ENCODE measurements at places on chromosomes 7 and 10.
A peak's percentile ranks its signal among the peaks of the same experiment; 100 is the strongest.

DNA sequence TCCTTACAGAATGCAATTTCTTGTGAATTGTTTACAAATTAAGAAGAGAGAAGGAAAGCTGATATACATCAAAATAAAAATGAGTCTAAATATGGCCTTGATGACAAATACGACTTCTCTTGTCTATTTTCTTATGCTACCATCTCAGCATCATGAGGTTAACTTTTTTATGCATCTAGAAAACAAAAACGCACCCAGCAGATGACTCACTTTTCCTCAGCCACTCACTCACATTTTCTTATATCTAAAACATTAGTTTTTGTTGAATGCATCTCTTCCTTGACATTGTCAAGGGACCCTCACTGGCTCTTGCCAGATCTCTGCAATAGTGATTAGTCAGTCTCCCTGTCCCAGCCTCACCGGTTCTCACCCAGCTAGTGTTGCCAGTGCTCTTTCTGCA is 256.4 kb upstream of the SLC26A5 start:
- H3K4me1 ChIP-seq = no peaks in the 10 kb centered on the region
- no peak for DNase-seq
- no peaks in the 10 kb centered on the region for H3K27me3 ChIP-seq
- H3K36me3 ChIP-seq = no peaks in the 10 kb centered on the region

DNA sequence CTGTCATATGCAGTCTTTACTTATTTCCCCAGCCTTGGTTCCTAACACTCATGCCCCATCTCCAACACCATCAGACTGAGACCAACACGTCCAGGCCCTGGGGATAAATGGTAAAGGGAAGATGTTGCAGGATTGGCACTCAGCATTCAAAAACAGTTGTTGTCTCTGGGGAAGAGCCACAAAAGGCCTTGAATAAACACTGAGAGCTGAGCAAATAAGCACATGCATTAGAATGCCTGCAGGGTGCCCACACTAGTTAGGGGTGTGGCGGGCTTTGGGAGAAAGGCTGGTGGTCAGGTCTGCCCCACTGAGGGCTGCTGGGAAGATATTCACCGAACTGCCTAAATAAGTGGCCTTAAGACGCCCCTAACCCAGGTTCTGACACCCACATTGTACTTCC is 391.0 kb downstream of the GFRA1 start:
- H3K4me3 ChIP-seq = no peak overlapping the region
- no peak overlapping the region for H3K27ac ChIP-seq
- DNase-seq = no peak
- no peaks in the 10 kb centered on the region for H3K4me1 ChIP-seq

- peaks cover 49% of the 10 kb centered on the region for H3K4me1 ChIP-seq
- DNase-seq = no peak
- H3K27ac ChIP-seq = no peak overlapping the region
- no peaks in the 10 kb centered on the region for H3K27me3 ChIP-seq
These were observed 108.1 kb downstream of the EEPD1 start for GRCh38 chr7:36261019-36261754.

DNA sequence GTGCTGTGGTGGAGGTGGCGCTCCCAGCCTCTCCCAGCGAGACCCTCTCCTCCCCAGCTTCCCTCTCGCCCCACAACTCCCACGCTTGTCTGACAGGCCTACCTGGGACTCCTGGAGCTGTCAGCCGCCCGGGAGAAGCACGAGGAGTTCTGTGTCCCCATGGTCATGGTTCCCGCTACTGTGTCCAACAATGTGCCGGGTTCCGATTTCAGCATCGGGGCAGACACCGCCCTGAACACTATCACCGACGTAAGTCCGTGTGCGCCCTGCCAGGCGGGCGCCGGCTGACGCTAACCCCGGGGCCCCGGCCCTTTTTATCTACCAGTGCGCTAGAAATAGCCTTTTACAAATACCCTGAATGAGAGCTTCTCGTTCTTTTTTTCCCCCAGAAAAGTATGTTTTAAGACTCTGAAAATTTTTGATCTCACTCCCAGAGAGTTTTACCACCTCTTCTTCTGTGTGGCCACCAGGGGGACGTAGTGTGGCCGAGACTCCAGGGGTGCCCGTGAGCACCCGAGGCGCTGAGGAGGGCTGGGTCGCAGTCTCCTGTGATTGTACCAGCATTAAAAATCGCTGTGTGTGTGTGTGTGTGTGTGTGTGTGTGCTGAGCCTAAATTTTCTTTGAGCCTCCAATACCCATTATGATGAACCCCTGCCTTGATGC is 52.6 kb downstream of the PFKP start:
- H3K4me1 ChIP-seq = peaks cover 3% of the 10 kb centered on the region
- no peak overlapping the region for H3K4me3 ChIP-seq

DNA sequence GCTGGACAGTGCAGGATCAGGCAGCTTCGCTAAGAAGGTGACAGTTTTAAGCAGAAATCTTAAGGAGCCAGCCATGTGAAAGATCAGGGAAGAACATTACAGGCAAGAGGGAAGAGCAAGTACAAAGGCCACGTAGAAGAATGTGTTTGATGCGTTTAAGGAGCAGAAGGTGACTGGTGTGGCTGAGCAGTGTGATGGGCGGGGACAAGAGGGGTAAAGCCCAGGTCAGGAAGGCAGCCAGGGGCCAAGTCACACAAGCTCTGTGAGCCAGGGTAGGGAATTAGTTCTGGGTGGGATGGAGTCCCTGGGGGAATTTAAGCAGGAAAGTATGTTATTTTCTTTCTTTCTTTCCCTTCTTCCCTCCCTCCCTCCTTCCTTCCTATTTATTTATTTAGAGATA is 166.9 kb downstream of the SH3PXD2A start:
- no peaks in the 10 kb centered on the region for H3K36me3 ChIP-seq
- H3K4me1 ChIP-seq = peaks cover 27% of the 10 kb centered on the region
- no peak overlapping the region for H3K4me3 ChIP-seq
- no peak for DNase-seq
- no peak overlapping the region for H3K27ac ChIP-seq

GRCh38 chr10:44958196-44958897 is 1.3 kb upstream of the RASSF4 start:
- H3K27me3 ChIP-seq = no peaks in the 10 kb centered on the region
- H3K4me3 ChIP-seq = peak overlapping the region; percentile 75
- peaks cover 61% of the 10 kb centered on the region for H3K4me1 ChIP-seq
- peaks cover 4% of the 10 kb centered on the region for H3K36me3 ChIP-seq

DNA sequence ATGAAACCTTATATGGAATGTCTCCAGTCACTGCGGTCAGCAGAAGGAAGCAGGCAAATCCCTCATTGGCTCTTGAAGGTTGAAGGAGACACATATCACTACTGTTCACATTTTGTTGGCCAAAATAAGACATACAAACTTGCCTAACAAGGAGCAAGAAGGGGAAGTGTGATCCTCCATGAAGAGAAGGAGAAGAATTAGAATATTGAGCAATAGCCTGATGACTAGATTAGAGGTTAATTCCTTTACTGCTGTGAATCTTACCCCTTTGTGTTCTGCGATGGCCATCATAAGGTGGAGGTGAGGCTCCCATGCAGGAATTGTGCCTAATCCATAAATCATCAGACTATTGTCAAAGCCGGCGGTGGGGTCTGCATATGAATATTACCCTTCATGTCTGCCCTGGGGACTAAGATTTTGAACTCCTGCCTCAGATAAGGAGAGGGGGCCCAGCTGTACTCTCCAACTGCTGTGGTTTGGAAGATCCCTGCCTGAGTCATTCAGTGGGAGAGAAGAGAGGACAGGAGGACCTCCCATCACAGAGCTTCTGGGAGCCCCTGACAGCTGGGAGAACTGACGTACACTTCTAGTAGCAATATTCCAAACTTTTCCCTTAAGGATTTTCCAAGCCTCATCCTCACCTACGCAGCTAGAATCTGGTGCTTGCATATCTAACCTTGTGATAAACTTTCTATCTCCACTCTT is 398.5 kb downstream of the REEP3 start:
- DNase-seq = no peak
- no peak overlapping the region for H3K27ac ChIP-seq
- H3K4me3 ChIP-seq = no peak overlapping the region
- H3K27me3 ChIP-seq = no peaks in the 10 kb centered on the region
- no peaks in the 10 kb centered on the region for H3K36me3 ChIP-seq
- H3K4me1 ChIP-seq = peaks cover 3% of the 10 kb centered on the region

GRCh38 chr7:31236868-31237267 is 103.7 kb downstream of the NEUROD6 start:
- no peaks in the 10 kb centered on the region for H3K36me3 ChIP-seq
- DNase-seq = no peak
- H3K4me3 ChIP-seq = no peak overlapping the region
- no peaks in the 10 kb centered on the region for H3K4me1 ChIP-seq
- H3K27me3 ChIP-seq = no peaks in the 10 kb centered on the region

GRCh38 chr10:76301211-76301610 is 869.8 kb downstream of the LRMDA start:
- H3K27ac ChIP-seq = no peak overlapping the region
- no peak overlapping the region for H3K4me3 ChIP-seq
- H3K4me1 ChIP-seq = no peaks in the 10 kb centered on the region
- no peaks in the 10 kb centered on the region for H3K27me3 ChIP-seq
- DNase-seq = no peak
- no peaks in the 10 kb centered on the region for H3K36me3 ChIP-seq

GRCh38 chr10:10883737-10884136 is 133.9 kb upstream of the CELF2 start:
- H3K36me3 ChIP-seq = no peaks in the 10 kb centered on the region
- no peak overlapping the region for H3K27ac ChIP-seq
- H3K4me3 ChIP-seq = no peak overlapping the region
- DNase-seq = no peak
- no peaks in the 10 kb centered on the region for H3K27me3 ChIP-seq

- no peak overlapping the region for H3K4me3 ChIP-seq
- no peak for DNase-seq
- H3K27me3 ChIP-seq = no peaks in the 10 kb centered on the region
- peak overlapping the region; percentile 81 for H3K27ac ChIP-seq
- no peaks in the 10 kb centered on the region for H3K36me3 ChIP-seq
These were observed 68.2 kb downstream of the CUBN start for GRCh38 chr10:17061418-17061817.

GRCh38 chr7:18003286-18003994 is 24.2 kb downstream of the PRPS1L1 start:
- H3K4me3 ChIP-seq = no peak overlapping the region
- no peaks in the 10 kb centered on the region for H3K36me3 ChIP-seq
- no peak for DNase-seq
- H3K4me1 ChIP-seq = no peaks in the 10 kb centered on the region
- H3K27me3 ChIP-seq = no peaks in the 10 kb centered on the region

- H3K27ac ChIP-seq = peak overlapping the region; percentile 64
- no peak overlapping the region for H3K4me3 ChIP-seq
- peaks cover 16% of the 10 kb centered on the region for H3K4me1 ChIP-seq
- H3K27me3 ChIP-seq = no peaks in the 10 kb centered on the region
- DNase-seq = no peak
These were observed 7.1 kb downstream of the NUDT1 start for GRCh38 chr7:2248984-2249694.

- no peaks in the 10 kb centered on the region for H3K27me3 ChIP-seq
- no peak overlapping the region for H3K4me3 ChIP-seq
- DNase-seq = no peak
- no peaks in the 10 kb centered on the region for H3K4me1 ChIP-seq
- peaks cover 30% of the 10 kb centered on the region for H3K36me3 ChIP-seq
These were observed 148.4 kb upstream of the KAT6B start for GRCh38 chr10:74677951-74678350.

DNA sequence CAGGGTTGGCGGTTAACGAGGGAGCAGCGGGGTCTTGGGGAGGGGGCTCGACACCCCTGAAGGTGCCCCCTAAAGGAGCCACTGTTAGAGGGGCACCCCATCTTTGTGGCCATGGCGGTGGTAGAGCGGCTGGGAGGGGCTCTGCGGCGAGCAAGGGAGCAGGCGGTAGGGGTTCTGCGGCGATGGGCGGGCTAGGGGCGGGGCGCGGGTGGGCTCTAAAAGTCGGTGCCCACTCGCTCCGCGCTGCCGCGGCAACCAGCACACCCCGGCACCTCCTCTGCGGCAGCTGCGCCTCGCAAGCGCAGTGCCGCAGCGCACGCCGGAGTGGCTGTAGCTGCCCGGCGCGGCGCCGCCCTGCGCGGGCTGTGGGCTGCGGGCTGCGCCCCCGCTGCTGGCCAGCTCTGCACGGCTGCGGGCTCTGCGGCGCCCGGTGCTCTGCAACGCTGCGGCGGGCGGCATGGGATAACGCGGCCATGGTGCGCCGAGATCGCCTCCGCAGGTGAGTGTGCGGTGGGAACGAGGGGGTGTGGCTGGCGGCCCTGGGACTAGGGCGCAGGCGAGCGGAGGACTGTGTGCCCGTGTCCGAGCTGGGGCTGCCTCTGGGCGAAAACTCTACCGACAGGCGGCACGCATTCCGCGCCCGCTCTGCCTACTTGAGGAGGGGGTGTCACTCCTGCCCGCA is at the start of gene MEST:
Gene MEST (plus strand): TSS at position 245 of the 682 bp plus-strand sequence. CDS start 229 bp downstream, at position 474.
- H3K4me3 ChIP-seq = peak within 1 kb of the TSS; percentile 53
- H3K27me3 ChIP-seq = no peaks in the 10 kb centered on the region
- peaks cover 14% of the 10 kb centered on the region for H3K4me1 ChIP-seq

DNA sequence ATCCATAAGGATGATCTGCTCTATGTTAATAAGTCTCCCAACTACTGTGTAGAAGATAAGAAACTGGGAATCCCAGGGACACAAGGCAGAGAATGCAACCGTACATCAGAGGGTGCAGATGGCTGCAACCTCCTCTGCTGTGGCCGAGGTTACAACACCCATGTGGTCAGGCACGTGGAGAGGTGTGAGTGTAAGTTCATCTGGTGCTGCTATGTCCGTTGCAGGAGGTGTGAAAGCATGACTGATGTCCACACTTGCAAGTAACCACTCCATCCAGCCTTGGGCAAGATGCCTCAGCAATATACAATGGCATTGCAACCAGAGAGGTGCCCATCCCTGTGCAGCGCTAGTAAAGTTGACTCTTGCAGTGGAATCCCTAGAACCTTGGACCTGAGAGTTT is 10.3 kb downstream of the WNT16 start:
- no peak overlapping the region for H3K27ac ChIP-seq
- peaks cover 16% of the 10 kb centered on the region for H3K27me3 ChIP-seq
- H3K4me1 ChIP-seq = no peaks in the 10 kb centered on the region
- H3K4me3 ChIP-seq = no peak overlapping the region
- H3K36me3 ChIP-seq = no peaks in the 10 kb centered on the region

DNA sequence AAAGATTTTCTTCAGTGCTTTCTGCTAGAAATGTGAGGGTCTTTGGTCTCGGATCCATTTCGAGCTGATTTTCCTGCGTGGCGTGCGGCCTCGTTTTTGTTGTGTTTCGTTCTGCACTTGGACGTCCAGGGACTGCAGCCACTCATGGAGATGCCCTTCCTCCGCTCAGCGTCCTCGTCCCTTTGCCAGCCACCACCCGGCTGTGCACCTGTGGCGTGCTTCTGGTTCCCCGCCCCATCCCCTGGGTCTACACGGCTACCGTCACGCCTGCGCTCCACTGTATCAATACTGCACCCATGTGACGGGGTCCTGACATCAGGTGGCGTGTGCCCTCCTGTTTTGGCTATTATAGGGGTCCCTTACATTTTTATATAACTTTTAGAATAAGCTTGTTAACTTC is 42.7 kb upstream of the NKX6-2 start:
- no peaks in the 10 kb centered on the region for H3K36me3 ChIP-seq
- no peak overlapping the region for H3K27ac ChIP-seq
- no peaks in the 10 kb centered on the region for H3K4me1 ChIP-seq
- peak; percentile 27 for DNase-seq
- H3K27me3 ChIP-seq = peaks cover 39% of the 10 kb centered on the region

- no peaks in the 10 kb centered on the region for H3K36me3 ChIP-seq
- no peak for DNase-seq
- H3K27me3 ChIP-seq = peaks cover 20% of the 10 kb centered on the region
These were observed 67.2 kb upstream of the PPP2R2D start for GRCh38 chr10:131833446-131834080.

GRCh38 chr10:95628786-95629185 is 27.7 kb downstream of the ALDH18A1 start:
- H3K27me3 ChIP-seq = no peaks in the 10 kb centered on the region
- H3K4me1 ChIP-seq = no peaks in the 10 kb centered on the region
- no peak overlapping the region for H3K27ac ChIP-seq
- no peak for DNase-seq
- no peak overlapping the region for H3K4me3 ChIP-seq

GRCh38 chr7:96097835-96098234 is 224.1 kb downstream of the SLC25A13 start:
- H3K27ac ChIP-seq = no peak overlapping the region
- no peaks in the 10 kb centered on the region for H3K36me3 ChIP-seq
- DNase-seq = no peak
